ENCODE measurements at places on chromosomes 1 and 21.
A peak's percentile ranks its signal among the peaks of the same experiment; 100 is the strongest.

- DNase-seq = no peak
Measured at GRCh38 chr1:38872401-38873026, 634 bp downstream of the MYCBP start.

DNA sequence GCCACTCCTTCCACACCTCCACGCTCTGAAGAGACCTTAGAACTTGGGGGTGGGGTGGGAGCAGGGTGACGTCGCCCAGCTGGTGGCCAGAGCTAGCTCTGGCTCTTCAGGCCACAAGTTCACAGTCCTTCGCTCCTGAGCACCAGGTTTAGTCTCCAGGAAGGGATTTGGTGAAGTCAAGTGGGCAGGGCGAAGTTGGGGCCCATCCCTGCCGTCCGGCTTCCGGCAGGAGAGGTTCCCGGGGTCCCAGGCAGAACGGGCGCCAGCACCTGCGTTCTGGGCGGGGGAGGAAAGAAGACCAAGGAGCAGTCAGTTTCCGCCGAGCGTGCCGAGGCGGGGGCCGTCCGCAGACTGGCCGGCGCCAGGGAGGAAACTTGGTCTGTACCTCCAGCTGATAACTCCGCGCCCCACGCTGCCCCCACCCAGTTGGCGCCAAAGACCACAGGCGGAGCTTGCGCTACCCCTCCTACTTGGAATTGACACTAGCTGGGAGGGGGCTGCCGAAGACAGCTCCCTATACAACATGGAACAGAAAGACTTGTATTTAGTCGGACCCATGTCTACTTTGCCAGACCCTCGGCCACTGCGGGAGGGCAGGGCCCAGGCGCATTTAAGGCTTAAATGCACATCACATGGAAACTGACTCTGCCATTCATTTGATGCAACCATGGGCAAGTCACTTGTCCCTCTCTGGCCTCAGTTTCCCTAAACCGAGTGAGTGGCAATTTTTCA lies 995 bp downstream of the ID3 start:
- DNase-seq = no peak

- no peak for DNase-seq
Measured at GRCh38 chr1:74748960-74749359, 16.0 kb downstream of the TYW3 start.

DNA sequence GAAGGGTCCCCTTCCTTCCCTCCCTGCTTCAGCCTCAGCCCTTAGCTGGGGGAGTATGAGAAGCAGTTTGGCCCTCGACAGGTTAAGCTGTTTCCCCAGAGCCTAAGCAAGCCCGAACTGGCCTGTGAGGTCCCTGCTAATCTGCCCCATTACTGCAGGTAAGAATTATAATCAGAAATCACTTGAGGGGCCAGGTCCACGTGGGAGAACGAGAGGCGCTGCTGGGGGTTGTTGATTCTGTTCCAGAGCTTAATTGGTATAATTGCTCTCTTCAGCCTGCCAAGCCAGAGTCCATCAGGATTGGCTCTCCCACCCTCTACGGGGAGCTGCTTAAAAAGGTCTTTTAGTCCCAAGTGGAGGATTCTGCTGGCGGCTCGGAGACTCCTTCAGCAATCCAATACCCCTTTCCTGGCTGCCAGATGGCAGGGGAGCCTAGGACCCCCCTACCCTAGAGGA lies 70.8 kb downstream of the UBE2T start:
- no peak for DNase-seq

- DNase-seq = no peak
Measured at GRCh38 chr1:111735321-111735720, 3.9 kb downstream of the INKA2 start.

- DNase-seq = no peak
Measured at GRCh38 chr21:42836767-42837301, 42.5 kb downstream of the WDR4 start.

GRCh38 chr1:93844262-93845045 lies 34.6 kb downstream of the DNTTIP2 start:
- peak; percentile 31 for DNase-seq

DNA sequence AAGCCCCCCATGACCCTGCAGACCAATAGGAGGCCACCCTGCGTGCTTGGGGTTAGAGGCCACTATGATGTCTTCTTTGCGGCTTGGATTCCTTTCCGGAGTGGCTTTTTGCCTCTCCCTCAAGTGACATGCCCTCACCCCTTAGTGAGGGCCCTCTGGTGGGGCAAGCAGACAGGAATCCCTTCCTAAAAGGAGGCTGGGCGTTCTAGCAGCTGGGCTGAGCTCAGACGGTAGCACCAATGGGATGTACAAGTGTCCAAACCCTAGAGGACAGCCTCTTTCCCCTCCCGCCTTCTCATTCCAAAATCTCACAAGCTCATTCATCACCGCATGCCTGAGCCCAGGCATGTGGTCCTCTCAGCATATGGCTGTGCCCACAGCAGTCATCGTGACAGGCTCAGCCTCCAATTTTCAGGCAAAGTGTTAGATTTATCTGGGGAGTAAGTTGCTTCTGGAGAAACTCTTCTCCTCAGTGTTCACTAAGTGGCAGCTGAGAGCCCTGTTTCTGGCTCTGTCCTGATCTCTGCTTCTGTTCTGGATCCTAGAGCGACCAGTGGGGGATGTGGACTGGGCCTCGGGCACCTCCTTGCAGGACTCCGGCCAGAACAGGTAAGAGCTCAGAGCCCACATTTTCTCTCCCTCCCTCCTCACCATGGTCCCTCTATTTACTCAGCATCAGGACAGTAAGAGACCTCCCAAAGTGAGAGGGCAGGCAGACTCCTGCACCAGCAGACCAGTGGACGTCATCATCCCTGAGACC lies 4.8 kb downstream of the KIAA1614 start:
- no peak for DNase-seq

- no peak for DNase-seq
Measured at GRCh38 chr1:2999571-2999970, 21.7 kb upstream of the ACTRT2 start.

DNA sequence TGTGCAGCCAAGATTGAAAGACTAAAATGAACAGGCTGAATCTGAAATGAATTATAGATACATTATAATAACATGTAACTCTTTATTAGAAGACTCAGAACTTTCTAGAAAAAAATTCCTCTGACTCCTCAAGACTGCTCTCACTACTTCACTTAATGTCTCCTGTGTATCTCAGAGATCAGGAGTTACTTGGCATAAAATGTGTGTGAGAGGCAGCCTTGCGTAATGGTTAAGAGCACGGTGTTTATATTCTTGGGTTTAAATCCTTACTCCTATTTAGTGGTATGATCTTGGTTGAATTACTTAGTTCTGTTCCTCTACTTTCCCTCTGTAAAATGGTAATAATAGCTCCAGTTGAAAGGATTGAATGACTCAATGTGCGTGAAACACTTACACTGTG lies 634.9 kb downstream of the LTN1 start:
- DNase-seq = no peak

DNA sequence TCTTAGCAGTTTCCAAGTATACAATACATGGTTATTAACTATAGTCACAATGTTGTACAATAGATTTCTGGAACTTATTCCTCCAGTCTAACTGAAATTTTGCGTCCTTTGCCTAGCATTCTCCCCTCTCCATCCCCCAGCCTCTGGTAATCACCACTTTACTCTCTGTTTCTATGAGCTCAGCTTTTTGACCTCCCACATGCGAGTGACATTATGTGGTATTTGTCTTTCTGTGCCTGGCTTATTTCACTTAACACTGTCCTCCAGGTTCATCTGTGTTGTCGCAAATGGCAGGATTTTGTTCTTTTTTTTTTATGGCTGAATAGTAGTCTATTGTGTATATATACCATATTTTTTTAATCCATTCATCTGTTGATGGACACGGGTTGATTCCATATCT lies 43.9 kb upstream of the CD101 start:
- no peak for DNase-seq

GRCh38 chr1:207318072-207318619 lies 3.3 kb upstream of the CD55 start:
- no peak for DNase-seq

DNA sequence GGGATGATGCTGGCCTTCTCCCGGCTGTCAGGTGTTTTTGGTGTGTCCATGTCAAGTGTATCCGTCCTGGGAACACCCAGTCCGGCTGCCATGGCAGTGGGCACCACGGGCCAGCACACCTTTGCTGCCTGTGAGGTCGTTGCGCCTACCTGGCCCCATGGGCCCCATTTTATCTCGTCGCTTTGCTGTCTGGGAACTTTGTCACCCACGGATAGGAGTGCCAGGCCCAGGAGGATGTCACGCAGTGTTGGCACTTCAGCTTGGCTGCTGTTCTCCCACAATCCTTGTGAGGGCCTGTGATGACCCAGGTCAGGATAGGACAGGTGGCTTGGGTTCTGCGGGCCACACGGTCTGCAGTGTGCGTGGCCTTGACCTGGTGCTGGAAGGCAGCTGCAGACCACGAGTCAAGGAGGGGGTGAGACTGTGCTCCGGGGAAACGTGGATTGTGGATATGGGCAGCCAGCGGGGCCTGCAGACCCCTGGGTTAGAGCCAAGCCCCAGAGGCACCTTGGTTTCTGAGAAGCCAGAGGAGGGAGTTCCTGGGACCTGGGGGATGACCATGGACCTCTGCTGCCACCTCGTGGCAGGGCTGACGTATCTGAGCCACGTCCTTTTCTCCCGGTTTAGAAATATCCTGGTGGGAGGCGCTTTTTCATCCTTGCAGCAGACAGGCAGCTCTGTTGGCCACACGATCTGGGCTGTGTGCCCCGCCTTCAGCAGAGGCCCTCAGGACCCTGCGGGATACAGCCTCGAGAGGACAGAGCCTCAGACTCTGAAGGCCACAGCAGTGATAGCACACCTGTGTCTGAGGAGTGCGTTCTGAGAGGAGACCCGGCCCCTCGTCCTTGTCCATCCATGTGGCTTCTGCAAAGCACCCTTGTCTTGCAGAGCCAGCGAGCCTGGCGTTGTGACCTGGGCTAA lies 161.1 kb upstream of the COL6A1 start:
- DNase-seq = peak; percentile 68

GRCh38 chr1:201594575-201595245 lies 55.8 kb downstream of the NAV1 start:
- DNase-seq = no peak

GRCh38 chr1:119687434-119688079 lies 24.2 kb upstream of the PHGDH start:
- no peak for DNase-seq

- DNase-seq = peak; percentile 88
Measured at GRCh38 chr1:231040019-231040799, at the start of gene FAM89A. TSS of gene FAM89A (minus strand) at chr1:231040254. CDS start at chr1:231040211, 43 bp downstream.

GRCh38 chr1:213122514-213122929 lies 71.5 kb downstream of the RPS6KC1 start:
- no peak for DNase-seq

- DNase-seq = no peak
Measured at GRCh38 chr1:113252166-113252565, 138.1 kb upstream of the MAGI3 start.

GRCh38 chr1:158163000-158163947 lies 17.4 kb upstream of the CD1D start:
- DNase-seq = no peak

DNA sequence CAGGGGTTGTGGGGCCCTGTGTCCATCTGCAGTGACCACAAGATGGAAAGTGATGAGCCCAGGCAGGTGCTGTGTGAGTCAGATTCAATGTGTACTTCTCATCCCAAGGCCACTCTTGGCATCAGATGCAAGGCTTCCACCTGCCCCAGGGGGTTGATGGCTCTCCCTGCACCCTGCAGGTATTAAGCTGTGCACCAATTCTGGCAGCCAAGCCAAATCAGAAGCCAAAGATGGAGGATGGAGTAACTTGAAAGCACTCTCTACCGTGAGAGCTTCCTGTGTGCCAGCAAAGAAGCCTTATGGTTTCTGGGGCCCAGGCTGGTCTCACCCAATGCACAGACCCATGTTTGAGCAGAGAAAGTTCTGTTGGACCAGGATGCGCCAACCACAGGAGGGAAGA lies 44.3 kb upstream of the TENT5C start:
- DNase-seq = no peak

DNA sequence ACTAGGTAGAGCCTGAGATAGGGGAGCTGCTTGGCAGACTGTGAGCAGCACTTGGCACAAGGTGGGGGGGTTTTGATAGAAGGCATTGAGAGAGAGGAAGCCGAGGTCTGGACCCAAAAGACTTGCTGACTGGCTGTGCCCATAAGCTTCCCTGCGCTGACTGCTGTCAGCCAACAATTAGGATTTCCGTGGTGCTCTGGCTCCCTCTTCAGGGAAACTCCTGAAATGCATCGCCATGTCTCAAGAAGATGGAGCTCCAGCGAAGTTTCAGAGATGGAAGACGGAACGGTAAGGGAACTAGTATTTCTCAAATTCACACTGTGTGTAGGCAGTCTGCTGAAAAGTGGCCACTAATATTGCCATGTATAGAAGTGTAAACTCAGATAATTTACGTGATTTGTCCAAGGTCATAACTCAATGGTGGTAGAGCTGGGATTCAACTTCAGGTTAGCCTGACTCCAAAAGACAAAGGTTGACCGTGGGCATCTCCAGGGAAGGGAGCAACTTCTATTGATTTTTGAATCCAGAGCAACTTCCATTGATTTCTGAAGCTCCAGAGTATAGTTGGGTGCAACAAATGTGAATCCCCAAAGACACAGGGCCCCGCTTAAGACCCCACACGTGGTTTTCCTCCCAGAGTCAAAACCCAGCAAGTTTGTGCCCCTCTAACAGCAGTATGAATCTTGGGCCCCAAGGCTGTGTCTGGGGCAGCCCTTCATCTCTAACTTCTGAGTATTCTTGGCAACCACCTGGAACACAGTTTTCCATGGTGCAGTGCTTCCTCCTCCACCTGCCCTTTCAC lies 44.5 kb upstream of the CRNN start:
- DNase-seq = no peak

DNA sequence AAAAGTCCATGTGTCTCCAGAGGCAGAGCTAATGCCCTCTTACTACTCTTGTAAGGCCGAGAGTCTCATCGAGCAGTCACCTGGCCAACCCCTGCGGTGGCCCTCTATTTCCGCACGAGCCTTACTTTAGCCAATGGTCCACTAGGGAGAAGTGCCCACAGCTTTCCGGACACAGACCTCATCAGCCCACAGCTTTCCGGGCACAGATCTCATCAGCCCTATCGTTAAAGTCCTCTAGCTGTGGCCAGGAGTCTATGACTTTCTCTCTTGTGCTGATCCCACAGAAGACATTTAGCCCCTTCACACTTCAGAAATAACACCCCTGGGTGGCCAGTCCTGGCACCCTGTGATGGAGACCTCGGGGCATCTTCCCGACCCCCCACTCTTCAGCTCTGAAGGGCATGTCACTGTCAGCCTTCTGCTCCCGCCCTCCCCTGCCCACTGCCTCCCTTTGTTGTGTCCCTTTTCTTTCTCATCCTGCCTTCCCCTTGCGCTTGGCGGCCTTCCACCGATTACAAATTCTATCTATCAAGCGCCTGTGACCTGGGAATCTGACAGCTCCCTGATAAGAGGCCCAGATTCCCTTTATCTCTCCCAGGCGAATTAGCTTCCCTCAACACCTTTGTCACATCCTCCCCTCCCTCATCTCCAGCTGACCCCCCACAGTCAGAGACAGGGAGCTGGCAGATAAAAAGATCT lies 161.0 kb downstream of the PLXNA2 start:
- DNase-seq = no peak
